CD4-positive, alpha-beta T cell treated with Interleukin-17A for 4 hours (primary cell): ENCODE measurements at places on chromosomes 7 and 10.

DNA sequence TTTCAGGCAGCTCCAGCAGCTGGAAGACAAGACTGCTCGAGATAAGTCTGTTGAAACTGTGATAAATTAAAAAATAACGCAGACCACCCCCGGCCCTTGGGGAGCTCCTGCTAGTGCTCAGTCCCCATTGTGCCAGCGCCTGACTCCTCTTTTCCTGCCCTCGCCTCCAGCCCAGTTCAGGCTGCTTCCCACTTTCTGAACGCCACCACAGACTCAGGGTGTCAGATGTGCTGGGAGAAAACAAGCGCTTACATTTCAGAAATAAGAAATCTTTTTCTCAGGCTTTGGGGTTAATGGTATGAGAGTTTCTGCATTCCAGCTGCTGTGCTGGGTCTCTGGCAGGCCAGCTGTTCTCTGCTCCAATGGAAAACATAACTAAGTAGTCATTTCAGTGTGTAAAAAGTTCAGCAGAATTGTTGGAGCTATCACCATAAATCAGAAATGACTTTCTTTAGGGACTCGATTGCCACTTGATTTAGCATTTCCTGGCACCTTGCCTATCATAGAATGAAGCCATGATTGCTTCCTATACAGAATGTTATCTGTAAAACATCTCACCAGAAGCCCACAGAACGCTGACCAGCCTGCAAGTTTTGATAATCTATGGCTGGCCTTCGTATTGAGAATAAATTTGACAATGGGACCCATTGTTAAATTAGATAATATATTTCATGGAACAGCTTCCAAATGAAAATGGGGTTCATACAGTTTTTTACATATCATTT lies 257.0 kb upstream of the ZNF32 start:
- no peak for DNase-seq

DNA sequence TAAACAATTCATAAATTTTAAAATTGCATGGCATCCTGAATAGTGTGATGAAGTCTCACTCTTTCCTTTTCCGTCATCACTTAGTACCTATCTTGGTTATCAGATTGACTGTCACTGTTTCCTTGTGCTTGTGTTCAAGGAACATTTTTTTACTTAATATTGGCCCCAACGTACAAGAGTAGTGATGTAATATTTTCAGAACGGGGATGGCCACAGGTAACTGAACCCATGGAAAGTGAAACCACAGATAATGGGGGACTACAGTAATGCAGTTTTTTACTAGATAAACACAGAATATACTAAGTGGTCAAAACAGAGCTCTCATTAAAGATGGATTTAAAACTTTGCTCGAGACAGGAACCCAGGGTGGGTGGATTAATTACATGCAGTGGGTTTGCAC lies 85.4 kb downstream of the MACC1 start:
- DNase-seq = no peak

- DNase-seq = no peak
Measured at GRCh38 chr10:12656518-12657142, 307.3 kb downstream of the CAMK1D start.

GRCh38 chr10:80462299-80462980 lies 8.3 kb downstream of the TSPAN14 start:
- DNase-seq = no peak

DNA sequence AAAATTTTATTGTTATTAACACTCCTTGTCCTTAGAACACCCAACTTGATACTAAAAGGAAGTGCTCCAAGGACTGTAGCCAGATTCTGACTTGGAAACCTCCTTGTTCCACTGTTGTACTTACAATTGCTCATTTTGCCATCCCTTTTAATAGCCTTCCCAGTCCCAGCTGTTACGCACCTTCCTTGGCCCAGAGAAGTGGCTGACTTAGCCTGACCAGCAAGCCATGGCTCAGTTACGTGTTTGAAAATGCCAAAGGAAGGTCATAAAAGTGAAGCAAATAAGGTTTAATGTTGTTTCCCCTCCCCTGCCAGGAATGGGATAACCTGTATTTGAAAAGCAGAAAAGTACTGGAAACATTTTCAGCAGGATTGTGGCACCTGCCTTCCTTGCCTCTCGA lies 3.7 kb upstream of the ANKRD1 start:
- no peak for DNase-seq

GRCh38 chr10:128044961-128045832 lies 81.0 kb downstream of the MKI67 start:
- no peak for DNase-seq

DNA sequence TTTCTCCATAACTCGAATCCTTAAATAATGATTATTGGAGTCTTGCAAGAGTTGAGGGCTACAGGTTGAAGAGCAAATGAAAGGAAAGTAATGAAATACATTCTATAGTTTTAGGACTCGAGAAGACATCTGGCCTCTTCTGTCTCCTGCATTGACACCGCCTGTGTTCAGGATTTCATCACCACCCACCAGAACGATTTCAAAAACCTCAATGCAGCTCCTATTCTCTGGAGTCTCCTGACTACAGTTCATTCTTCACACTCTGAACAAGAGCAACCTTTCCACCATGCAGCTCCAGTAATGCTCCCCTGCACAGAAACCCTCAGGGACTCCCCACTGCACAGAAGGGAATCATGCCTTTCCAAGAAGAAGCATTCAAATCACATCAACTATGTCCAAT lies 5.5 kb downstream of the IL15RA start:
- no peak for DNase-seq

GRCh38 chr10:26064106-26064505 lies 130.1 kb downstream of the MYO3A start:
- DNase-seq = no peak

- no peak for DNase-seq
Measured at GRCh38 chr7:27030393-27031050, 65.3 kb downstream of the HOXA1 start.

GRCh38 chr10:80946957-80947726 lies 409.4 kb downstream of the SH2D4B start:
- DNase-seq = no peak

DNA sequence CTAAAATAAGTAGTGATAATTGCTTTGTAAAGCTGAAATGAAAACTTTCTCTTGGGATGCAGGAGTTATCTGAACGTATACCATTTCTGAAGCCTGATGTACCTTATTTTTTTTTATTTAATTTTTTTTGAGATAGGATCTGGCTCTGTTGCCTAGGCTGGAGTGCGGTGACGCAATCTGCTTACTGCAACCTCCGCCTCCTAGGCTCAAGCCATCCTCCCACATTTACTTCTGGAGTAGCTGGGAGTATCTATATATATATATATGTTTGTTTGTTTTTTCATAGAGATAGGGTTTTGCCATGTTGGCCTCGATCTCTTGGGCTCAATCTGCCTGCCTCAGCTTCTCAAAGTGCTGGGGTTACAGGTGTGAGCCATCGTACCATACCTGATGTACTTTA lies 2.4 kb downstream of the PMPCB start:
- DNase-seq = no peak

DNA sequence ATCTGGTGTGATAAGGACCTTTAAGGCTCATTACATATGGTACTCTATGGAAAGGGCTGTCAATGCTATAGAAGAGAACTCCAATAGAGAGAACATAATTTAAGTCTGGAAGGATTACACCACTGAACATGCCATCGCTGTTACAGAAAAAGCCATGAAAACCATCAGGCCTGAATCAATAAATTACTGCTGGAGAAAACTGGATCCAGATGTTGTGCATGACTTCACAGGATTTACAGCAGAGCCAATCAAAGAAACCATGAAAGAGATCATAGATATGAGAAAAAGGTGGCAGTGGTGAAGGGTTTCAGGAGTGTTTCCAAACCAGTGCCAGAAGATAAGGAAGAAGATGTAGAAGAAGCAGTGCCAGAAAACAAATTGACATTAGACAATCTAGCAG lies 18.9 kb upstream of the GPR22 start:
- no peak for DNase-seq

GRCh38 chr10:95976362-95977229 lies 66.8 kb upstream of the CCNJ start:
- DNase-seq = no peak

DNA sequence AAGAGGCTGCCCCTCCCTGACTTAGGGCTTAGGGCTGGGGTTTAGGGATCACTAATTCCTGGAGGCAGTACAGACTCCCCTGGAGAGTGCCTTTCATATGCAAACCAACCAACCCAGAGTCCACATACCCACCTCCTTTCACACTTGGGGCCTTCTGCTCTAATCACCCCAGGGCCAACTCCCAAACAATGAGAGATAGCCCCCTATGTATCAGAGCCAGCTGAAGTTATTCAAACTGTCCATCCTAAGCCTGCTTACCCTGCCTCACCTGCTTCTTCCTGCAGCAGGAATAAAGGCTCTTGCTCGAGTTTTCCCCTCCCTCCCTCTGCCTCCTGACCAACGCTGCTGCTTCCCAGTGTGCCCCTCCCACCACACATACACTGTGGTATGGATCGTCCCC lies 51.8 kb upstream of the SLC35G1 start:
- no peak for DNase-seq

DNA sequence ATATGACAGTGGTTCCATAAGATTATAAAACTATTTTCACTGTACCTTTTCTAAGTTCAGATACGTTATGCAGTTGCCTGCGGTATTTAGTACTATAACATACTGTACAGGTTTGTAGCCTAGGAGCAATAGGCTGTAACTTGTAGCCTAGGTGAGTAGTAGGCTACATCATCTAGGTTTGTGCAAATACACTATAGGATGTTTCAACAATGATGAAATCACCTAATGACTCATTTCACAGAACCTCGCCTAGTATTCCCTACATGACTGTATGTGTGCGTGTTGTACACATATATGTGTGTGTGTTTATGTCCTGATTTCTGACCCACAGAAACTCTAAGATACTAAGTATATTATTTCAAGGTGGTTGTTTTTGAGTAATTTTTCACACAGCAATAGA lies 139.0 kb downstream of the HERPUD2 start:
- DNase-seq = no peak

- no peak for DNase-seq
Measured at GRCh38 chr10:69071610-69072009, 16.3 kb upstream of the SRGN start.

DNA sequence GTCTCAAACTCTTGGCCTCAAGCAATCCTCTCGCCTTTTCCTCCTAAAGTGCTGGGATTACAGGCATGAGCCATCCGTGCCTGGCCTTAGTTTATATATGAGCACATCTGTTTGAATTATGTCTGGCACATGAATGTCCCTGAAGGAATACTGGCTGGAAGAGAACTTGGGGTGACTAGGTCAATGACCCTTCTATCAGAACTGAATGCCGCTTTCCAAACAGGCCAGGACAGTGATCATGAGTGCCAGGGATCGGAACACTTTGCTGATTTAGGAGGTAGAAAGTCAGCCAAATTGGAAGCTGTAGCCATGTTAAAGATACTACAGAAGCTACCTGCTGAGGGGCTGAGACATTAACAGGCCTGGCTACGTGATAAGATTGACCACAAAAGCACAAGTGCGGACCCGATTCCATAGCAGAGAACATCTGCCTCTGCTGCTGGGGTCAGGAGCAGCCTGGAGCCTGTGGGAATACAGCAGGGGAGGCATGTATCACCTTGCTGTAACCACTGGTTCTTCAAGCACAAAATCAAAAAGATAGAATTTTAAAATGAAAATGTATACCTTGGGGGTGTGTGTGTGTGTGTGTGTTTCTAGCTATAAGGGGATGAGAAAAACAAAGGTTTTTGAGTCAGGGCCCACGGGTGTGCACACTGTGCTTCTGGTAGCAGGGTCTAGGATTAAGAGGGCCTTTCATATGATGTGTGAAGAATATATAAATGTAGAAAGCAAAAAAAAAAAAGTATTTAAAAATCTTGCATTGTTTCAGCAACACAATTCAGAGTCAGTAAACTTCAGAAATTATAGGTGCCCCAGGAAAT lies 293.7 kb downstream of the BBS9 start:
- DNase-seq = no peak

- no peak for DNase-seq
Measured at GRCh38 chr7:130187360-130187759, 17.8 kb downstream of the TMEM209 start.

DNA sequence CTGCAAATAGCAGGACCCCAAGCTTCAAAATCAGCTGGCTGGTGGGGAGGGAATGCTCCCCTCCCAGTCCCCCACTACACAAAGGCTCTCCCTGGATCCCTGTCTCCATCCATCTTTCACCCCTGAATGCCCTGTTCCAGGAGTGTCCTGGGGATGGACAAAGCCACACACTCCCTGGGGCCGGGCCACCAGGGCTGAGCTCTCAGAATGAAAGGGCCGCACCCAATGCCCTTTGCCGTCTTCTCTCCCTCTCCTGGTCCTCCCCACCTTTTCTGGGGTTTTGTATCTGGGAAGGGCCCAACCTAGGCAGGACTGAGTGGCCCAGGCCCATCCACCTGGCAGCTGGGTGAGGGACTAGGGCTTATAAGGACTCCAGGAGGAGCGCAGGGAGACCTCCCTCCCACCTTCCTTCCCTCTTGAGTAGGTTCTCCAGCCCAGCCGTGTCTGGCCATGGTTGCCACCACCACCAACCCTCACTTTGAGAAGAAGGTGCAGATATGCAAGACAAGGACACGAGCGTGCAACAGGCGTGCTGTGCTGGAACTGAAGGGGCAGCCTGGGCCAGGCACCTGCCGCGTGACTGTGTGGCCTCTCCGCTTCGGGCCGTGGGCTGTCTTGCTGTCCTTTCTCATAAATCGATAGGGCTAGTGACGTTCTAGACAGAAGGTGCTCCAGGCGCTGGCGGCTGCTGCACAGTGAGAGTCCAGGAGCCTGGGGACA lies 157.1 kb downstream of the TCERG1L start:
- DNase-seq = no peak

DNA sequence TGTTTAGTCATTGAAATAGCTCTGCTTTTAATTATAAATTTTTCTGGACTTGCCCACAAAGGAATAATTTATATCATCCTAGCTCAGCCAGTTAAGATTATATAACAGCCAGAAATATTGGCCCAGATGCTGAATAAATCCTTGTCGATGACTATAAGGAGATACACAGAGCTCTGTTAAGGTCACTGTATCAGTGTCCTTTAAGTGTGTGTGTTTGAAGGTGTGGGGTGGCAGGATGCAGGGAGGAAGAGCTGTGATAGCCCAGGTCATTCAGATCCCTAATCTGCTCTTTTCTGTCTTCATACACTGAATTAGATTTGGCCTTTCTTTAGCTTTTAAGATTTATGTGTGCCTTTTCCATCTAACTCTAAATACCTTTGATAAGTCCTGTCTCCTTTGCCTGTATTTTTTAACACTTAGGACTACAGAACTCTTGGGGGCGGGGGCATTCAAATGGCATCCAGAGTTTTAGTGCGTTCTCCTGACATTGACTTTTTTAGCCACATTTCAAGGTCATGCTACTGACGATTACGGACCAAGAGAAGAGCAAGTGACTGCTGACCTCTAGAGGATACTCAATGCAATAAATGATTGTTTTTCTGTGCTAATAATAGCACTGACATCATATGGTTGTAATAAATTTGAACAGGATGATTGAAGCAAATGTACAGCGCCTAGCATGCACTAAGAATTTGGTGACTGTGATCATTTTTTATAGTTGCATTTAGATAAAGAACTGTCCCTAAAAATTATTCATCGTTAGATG lies 172.3 kb downstream of the CACNB2 start:
- DNase-seq = no peak
